H4 (cell line): ENCODE measurements at places on chromosomes 12 and 14.

DNA sequence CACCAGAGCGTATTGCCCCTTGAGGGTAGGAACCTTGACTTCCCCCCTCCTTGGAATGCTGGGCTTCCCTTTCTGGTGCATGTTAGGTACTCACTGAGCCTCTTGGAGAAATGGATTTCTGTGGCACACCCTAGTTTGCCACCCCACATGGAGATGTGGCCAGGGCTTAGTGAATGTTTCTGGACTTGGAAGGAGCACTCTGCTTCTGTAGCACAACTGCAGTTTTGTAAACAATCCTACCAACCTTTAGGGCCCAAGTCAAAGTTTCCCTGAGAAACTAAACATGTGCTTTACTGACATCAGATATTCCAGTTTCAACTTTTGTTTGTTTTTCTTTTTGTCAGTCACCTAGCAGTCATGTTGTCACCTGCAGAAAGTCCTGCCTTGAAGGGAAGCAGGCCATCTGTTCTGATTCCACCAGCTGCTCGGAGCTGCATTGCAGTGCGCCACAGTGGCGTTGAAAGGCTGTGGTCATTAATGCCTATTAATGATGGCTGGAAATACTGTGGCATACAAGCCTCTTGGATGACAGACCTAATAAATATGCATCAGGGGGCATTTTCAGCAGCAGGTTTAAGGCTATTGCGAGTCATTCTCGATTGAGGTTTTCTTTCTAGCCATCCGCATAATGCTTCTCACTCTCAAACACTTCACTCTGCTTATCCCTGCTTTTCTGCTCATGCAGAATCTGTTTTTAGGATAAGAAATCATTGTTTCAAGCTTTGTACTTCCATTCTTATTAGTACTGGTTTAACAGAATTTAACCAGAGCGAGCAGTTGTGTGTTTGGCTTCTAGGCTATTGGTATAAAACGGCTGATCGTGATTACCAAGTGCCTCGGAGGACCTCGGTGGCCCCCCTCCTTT, 7.8 kb downstream of the PELI2 start:
- no peak for DNase-seq

DNA sequence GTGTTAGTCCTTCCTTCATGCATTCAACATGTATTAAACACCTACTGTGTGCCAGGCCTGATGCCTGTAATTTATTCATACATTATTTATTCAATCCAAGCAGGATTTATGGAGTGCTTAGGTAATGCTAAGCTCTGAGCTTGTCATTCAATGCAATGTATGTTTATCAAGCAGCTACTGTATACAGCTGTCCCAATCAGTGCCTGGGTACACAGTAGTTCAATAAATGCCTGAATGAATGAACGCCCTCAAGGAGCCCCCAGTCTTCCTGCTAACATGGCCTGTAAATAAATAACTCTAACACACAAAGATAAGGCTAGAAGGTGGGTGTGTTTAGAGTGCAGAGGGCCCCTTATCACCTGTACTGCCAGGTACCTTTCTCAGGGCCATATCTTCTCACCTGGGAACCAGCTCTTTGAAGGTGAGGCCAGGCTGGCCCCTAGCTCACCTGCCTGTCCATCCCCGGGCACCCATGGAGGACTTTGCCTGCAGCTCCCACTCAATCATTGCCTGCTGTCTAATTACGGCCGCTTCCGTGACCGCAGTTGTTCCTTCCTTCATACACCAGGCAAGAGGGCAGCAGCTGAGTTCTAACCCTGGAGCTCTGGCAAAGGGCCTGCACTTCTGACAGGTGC, 20.0 kb upstream of the KDM2B start:
- DNase-seq, result no peak

GRCh38 chr14:66378712-66379505, 107.3 kb upstream of the CCDC196 start:
- no peak for DNase-seq

DNA sequence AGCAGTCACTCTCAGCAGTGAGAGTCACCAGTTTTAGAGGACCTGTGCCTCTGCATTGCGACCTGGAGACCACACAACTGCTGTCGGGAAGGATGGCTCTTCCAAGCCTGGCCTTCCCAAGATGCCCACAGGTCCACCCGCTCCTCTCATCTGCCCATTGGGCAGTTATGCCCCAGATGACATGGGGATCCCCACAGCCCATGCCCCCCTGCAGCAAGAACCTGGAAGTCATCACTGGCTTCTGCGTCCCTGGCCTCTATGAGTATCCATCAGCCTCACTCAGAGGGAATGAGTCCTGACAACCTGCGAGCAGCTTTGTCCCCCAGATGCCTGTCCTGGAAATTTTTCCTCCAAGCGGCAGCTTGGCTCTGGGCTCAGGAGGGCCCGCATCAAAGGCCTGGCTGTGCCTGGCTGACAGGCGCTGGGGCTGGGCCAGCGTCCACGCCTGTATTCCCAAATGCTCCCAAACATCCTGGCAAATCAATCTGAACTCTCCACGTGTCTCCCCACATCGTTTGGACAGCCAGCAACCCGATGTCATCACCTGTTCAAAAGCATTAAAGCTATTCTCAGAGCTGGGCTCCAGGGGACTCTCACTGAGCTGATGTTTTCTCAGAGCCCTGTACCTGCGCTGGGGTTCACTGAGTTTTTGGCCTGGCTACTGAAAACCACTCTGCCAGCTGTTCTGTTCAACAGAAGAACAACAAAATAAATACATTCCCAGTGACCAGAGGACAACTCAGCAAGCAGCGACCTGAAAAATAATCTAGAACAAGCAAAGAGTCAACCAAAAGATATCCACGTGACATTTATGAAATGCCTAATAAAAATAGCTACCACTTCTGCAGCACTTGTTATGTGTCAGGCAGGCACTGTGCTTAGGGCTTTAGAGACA, 57.8 kb downstream of the CLMN start:
- DNase-seq, result no peak

GRCh38 chr12:81245907-81246570, 168.2 kb downstream of the ACSS3 start:
- DNase-seq, result no peak

GRCh38 chr12:103807561-103808238, 33.3 kb downstream of the NT5DC3 start:
- no peak for DNase-seq

DNA sequence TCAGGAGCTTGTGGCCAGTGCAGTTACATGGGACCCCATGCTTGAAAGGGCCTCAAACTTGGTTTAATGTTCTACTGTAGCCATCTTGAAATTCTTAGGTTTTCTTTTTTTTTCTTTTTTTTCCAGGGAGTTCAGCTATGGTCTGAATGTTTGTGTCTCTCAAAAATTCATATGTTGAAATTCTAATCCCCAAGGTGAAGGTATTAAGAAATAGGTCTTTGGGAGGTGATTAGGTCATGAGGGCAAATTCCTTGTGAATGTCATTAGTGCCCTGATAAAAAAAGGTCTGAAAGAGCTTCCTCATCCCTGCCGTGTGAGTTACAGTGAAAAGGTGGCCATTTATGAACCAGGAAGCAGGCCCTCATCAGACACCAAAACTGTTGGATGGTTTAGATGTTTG, 324.1 kb downstream of the C12orf75 start:
- no peak for DNase-seq
